SHP77 (cell line): ENCODE measurements at places on chromosomes 7 and 10.
A peak's percentile ranks its signal among the peaks of the same experiment; 100 is the strongest.

- no peak for DNase-seq
Observed at GRCh38 chr10:50347394-50347802, 96.1 kb upstream of the ASAH2 start.

- no peak for DNase-seq
Observed at GRCh38 chr10:131159771-131160170, 151.8 kb downstream of the TCERG1L start.

- no peak for DNase-seq
Observed at GRCh38 chr7:135950972-135951371, 26.2 kb downstream of the MTPN start.

DNA sequence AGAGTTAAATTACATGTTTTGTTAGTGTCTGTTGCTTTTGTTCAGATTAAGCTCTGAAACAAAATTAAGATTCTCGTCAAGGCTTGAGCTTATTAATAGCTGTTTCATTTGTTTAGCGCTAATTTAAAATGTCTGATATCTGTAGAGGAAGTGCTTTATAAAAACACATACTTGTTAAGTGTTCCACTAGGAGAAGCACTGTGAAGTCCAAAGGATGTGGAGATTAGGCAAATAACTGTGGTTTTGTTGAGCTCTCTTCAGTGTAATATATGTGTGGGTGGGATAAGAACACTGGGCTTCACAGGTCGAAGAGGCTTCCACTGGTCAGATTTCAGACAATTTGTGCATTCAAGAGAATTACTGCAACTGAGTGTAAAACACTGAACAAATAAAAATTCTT lies 242.0 kb downstream of the AUTS2 start:
- DNase-seq: no peak

DNA sequence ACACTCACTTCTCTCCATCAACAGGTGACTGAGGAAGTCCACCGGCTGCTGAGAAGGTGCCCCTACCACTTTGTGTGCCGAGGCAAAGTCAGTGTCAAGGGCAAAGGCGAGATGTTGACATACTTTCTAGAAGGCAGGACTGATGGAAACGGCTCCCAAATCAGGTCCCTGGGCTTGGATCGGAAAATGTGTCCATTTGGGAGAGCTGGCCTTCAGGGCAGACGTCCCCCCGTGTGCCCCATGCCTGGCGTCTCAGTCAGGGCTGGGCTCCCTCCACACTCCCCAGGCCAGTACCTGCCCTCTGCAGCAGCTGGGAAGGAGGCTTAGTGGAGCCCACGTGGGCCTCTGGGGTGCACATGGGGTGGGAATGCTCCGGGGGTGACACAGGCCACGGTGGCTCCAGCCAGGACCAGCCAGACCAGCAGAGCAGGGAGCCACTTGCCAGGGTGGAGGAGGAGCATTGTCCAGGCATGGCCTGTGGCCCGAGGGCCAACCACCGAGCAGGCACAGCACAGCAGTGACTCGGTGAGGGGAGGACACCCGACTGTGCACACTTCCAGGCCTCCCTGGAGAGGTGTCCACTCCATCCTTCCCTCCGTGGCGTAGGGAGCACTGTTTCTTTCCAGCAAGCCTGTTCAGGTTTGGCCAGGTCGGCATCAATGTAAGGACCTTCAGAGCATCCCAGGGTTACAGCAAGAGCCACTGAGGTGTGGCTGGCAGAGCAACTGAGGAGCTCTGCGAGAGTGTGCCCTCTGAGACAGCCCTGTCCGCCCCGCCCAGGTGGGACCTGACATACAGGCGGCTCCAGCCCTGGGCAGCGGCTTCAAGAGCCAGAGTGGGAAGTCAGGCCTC lies 139.7 kb downstream of the ADCY1 start:
- no peak for DNase-seq

DNA sequence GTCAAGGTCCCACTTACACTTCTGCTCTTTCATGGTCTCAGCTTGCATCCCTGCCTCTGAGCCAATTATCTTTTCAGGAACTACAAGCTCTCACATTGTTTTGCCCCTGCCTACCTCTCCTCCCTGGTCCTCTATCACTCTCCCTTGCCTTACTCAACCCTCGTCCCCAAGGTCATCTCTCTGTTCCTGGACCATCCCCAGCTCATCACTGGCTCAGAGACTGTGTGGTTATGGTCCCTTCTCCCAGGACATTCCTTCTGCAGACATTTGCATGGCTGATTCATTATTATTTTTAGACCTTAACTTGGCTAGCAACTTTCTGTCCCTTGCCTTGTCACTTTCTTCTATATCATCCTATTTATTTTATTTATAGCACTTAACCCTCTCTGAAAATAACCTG lies 17.8 kb upstream of the GPAM start:
- no peak for DNase-seq

- no peak for DNase-seq
Observed at GRCh38 chr7:118995350-118995749, 770.8 kb downstream of the ANKRD7 start.

GRCh38 chr10:45446858-45447257 lies 72.8 kb downstream of the ALOX5 start:
- no peak for DNase-seq

- no peak for DNase-seq
Observed at GRCh38 chr7:110569486-110570205, 521.3 kb upstream of the LRRN3 start.

DNA sequence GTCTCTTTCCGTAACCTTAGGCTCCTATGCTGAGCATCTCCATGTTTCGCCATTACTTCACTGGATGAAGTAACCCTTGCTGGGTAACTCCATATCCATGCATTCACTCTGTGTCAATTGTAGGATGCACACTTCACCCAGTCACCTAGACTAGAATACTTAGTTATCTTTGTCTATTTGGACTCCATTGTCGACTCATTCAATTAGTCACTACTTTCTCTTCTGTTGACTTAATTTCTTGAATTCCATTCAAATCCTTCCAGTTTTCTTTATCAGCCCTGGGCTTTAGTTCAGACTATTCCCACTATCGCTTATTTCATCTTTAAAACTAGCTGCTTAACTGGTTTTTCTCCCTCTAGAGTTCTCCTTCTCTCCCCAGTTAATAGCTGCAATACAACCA lies 111.3 kb upstream of the TNS3 start:
- no peak for DNase-seq

DNA sequence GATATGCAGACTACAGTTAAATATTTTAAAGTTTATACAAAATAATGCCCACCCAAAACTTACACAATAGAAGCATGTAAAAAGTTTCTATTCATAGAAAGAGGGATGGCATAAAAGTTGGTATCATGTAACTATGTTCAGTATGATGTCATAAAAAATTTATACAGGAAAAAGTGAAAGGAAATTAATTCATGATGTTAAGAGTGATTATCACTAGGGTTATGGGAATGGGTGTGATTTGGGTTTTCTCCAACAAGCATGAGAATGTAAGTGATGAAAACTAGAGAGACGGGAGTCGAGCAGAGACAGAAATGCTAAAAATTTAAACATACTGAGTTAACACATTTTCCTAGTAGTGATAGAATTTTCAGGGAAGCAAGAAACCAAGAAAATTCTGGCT lies 52.7 kb downstream of the GDI2 start:
- DNase-seq: no peak

DNA sequence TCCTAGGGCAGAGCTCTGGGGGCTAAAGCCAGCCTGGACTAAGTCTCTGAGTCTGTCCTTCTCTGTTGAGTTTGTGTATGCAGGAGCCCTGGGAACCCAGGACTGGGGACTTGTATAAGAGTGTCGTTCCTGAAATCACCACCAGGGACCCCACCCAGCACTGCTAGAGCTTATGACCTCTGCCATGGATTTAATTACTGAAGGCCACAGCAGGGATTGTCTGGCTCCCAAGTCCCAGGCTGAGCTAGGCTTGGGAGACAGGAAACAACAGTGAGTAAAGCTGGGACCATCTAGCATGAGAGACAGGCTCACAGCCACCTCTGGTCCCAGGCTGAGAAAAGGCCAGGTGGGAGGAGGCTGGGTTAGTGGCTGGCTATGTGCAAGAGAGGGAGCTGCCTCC lies 1.4 kb upstream of the TSPAN15 start:
- peak; percentile 28 for DNase-seq

- no peak for DNase-seq
Observed at GRCh38 chr10:88881922-88882645, 2.0 kb downstream of the STAMBPL1 start.

- no peak for DNase-seq
Observed at GRCh38 chr10:112955582-112956421, 5.8 kb downstream of the TCF7L2 start.

GRCh38 chr10:76624470-76624869 lies 1013.1 kb downstream of the KCNMA1 start:
- no peak for DNase-seq

GRCh38 chr10:113454341-113455061 lies 98.4 kb upstream of the HABP2 start:
- peak; percentile 17 for DNase-seq

GRCh38 chr7:46139079-46139478 lies 218.0 kb upstream of the IGFBP3 start:
- no peak for DNase-seq

DNA sequence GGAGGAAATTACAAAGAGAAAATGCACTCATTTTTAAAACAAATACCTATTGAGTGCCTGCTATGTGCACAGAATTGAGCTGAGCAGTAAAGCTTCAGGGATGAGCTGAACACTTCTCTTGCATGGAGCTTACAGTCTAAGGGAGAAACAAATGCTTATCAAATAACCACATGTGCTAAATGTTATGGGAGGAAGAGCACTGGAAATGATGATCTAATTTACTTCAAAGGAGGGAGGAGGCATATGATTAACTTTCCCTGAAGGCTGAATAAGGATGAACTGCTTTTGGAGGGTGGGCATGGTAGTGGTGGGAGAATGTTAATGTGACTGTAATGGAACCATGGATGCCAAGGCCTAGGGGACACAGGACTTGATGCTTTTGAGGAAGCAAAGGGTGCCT lies 168.2 kb downstream of the POU6F2 start:
- no peak for DNase-seq

GRCh38 chr10:97128516-97129154 lies 57.1 kb downstream of the SLIT1 start:
- no peak for DNase-seq

DNA sequence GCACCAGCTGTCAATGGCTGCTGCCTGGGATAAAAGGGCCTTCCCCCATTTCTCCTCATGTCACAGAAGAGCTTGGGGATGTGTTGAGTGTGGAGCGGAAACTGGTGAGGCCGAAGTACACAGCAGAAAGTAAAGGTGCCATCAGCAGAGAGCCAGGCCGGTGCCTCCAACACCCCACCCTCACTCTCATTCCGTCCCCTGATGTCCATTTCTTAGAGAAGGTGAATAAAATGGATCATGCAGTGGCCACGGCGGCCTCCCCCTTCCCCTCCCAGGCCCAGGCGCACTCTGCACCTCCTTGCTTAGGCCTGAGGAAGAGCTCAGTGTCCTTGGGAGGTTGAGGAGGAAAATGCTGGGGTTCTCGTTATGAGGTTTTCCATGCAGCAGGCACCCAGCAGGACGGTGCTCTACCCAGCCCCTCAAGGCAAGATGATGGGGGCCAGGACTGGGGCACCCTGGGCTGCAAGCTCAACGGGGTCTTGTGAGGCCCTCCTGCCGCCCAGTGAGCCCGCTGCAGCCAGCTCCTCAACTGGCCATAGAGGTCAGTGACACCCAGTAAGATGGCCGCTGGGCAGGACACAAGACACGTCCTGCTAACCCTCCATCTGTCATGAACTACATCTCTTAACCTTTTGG lies 163.9 kb downstream of the ADARB2 start:
- DNase-seq: no peak

DNA sequence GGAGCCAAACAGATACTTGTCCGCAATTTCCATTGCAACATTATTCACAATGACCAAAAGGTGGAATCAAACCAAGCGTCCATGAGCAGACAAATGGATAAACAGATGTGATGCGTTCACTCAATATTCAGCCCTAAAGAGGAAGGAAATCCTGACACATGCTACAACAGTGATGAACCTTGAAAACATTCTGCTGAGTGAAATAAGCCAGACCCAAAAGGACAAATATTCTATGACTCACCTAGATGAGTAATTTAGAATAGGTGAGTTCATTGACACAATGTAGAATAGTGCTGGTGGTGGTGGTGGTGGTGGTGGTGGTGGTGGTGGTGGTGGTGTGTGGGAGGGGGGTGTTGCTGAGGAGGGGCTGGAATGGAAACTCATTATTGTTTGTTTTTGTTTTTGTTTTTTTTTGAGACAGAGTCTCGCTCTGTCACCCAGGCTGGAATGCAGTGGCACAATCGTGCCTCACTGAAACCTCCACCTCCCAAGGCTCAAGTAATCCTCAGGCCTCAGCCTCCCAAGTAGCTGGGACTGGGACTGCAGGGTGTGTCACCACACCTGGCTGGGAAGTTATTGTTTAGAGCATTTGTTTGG lies 28.6 kb downstream of the SMKR1 start:
- no peak for DNase-seq

GRCh38 chr7:148344406-148344805 lies 246.2 kb upstream of the C7orf33 start:
- no peak for DNase-seq

GRCh38 chr7:147235645-147236382 lies 1119.2 kb downstream of the CNTNAP2 start:
- DNase-seq: no peak

GRCh38 chr7:66766041-66766440 lies 25.5 kb downstream of the RABGEF1 start:
- DNase-seq: no peak

DNA sequence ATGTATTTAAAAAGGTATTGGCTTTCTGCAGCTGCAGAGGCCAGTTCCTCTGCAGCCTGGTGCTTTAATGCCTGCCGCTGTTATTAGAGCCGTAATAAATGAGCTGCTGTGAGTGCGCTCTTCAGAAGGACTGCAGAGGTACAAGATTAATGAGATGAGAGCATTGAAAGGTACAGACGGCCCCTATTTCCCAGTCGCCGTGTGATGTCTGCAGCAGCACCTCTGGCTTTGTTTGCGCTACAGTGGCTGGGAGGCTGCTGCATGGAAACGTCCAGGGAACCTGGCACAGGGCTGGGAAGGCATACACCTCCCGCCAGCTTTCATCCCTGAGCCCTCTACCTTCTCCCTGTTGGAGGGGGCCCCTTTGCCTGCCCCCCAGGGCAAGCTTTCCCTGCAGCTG lies 383.8 kb upstream of the ZMIZ1 start:
- DNase-seq: no peak

- DNase-seq: peak; percentile 24
Observed at GRCh38 chr7:7595451-7595850, 28.8 kb downstream of the MIOS start.

DNA sequence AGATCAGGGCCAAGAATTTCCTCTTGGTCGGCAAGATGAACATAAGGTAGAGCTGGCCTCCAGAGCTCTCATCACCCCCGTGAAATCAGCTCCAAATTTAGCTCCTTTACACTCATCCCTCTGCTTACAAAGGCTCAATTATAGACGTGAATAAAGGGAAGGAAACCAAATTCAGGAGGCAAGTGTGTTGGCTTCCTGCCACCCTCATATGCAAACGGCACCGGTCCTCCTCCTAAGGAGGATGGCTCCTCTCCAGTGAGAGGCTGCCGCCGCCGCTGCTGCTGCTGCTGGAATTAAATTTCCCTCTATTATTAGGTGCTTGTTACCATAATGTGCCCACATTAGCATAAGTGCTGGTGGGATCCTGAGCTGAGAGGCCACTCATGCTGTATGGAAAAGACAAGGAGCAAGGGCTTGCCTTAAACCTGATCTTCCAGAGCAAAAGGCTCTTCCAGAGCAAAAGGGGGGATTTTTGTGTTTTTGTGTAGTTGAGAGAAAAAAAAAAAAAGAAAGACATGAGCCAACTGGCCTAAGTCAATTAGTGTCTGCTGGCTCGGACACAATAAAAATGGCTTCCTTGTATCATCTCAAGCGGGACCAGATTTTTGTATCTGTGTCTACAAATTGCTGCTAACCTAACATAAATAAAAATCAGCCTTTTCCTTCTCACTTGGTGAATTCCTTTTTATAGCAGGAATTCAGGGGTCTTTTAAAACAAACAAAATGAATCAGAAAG lies 68.4 kb downstream of the CDHR3 start:
- no peak for DNase-seq

GRCh38 chr10:91622601-91623000 lies 10.3 kb downstream of the PPP1R3C start:
- no peak for DNase-seq
